ENCODE measurements at places on chromosomes 4 and X.

DNA sequence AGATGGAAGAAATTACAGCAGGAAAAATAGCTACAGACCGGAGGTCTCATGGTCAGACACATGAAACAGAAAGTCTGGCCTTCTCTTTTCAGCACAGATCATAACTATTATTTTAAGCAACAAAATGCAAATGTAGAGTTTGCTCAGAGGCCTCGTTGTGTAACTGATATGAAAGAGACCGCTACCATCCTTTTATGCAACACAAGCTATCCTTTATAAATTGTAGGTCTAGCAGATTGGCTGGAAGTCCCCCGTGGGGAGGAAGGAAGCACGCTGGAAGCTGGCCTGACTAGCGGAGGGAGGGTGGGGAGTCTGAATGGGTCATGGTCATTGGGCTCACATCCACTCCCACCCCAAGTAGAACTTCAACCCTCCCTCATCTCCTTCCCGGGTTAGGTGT is 27.7 kb downstream of the DMP1 start:
- no peak for DNase-seq

DNA sequence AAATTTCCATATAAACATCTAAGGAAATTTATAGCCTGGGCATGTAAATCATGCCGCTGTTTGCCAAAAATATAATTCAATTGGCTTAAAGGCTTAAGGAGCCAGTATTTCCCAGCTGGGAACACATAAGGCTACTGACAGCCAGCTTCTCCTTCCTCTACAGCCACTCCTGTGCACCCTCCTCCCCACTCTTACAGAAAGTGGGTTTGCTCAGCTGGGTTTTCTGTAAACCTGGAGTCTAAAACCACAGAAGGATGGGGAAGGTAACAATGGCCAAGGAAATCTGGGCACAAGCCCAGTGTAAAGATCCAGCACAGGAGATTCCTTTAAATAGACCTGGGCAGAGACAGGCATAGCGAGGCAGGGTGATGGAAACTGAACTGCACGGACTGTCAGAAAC is 18.5 kb downstream of the ACSL1 start:
- DNase-seq = no peak

GRCh38 chrX:23235051-23235450 is 99.6 kb upstream of the PTCHD1 start:
- DNase-seq = no peak

- no peak for DNase-seq
Measured at GRCh38 chr4:166042510-166043055, 169.5 kb downstream of the TLL1 start.

DNA sequence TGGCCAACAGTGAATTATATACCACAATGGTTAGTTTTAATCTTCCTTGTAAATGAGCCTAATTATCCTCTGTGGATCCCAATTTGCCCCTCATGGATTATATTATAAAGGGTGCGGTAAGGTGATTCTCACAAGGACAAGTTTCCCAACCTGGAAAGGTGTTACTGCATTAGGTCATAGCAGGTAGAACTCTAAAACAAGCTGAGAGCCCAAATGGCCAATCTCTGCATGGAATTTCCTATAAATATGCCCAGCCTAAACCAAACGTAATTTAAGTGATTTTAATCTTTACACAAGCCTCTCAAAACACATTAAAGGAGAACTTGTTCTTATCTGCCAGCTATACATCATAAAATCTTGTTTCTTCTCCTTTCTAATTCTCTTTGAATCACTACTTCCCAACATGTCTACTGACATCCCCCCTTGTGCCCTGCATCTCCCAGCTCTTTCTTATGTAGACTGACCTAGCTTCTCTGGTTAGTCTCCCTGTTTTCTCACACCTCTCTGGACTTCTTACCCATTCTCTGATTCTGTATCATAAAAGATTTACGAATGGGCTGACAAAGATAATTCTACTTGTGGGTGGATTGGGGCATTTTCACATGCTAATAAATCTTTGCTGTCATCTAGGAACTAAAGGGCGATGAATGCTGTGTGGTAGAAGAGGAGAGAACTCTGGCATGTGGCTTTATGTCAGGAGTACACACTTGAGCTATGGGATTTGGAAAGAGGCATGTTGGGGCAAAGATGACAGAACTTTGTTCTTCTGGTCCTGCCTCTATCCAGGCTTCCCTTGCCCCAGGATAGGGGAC is 94.3 kb upstream of the PGRMC2 start:
- no peak for DNase-seq

DNA sequence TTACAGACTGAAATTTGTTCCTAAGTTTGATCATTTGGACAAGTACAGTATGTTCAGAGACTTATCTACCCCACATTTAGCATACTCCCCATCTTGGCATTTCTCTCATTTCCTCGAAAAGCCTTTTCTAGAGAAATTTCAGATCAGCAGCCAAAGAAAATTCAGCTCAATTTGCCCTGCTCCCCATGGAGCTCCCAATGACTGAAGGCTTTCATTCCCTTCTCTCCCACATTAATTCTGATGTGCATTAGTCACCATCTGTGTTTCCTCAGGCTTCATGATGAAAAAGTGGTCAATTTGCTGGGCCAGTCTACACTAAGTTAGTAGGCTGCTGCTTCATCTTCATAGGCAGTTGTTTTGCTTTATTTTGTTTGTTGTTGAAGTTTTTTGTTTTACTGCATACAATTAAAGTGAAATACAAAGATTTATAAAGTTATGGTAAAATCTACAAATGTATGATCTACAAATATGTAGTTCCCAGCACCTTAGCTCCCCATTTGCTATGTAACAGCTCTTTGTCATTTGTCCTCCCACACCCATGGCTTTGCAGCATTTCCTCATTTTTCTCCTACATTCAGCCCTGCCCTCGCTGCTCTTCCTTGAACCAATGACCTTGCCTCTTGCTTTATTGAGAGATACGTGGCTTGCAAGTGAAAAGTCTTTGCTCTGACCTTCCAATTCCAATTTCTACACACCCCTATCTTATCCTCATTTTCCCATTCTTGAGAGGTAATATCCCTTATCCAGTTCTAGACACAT is 193.9 kb downstream of the ANAPC10 start:
- DNase-seq = no peak

GRCh38 chr4:64774626-64775025 is 365.4 kb upstream of the TECRL start:
- DNase-seq = no peak

GRCh38 chr4:88900432-88900831 is 156.6 kb downstream of the FAM13A start:
- no peak for DNase-seq

DNA sequence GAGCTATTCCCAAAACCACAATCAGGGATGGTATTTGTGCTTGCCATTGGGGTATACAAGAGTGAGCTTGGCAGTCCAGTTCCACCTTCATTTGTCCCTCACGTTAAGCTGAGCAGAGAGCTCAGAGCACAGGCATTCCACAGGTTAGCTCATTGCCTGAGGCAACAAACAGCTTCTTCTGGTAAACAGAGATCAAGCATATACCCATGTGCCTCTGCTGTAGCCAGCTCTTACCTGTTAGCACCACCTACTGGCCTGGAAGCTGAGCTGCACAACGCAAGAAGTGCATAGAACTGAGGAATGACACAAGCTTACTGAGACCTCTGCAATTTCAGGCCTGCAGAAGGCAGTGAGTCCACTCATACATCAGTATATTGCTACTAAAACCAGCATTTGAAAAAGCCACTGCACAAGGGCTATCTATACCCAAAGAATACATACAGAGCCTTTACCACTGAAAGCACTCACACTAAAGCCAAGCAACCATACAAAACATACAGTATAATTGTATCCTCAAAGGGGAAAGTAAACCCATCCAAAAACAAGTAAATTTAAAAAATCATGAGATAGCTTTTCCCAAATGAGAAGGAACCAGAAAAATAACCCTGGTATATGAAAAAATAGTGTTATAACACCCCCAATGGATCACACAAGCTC is 258.3 kb upstream of the GABRA2 start:
- DNase-seq = no peak

DNA sequence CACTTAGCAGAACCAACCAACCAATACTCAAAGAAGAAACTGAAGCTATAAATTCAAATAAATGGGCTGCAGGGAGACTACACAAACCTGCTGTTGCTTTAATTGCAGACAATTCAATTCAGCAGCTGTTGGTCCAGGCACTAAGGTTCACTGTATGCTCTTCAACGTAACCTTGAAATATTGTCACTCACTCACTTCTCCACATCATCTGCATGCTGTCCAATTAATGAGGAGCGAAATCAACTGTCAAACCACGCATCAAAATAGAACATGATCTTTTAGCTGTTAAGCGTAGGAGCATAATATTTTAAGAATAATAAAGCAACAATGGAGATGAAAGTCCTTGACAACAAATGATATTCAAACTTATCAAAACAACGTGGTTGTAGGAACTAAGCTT is 17.0 kb downstream of the ENOX2 start:
- no peak for DNase-seq

GRCh38 chr4:136113921-136114320 is 1418.4 kb downstream of the PCDH18 start:
- no peak for DNase-seq

DNA sequence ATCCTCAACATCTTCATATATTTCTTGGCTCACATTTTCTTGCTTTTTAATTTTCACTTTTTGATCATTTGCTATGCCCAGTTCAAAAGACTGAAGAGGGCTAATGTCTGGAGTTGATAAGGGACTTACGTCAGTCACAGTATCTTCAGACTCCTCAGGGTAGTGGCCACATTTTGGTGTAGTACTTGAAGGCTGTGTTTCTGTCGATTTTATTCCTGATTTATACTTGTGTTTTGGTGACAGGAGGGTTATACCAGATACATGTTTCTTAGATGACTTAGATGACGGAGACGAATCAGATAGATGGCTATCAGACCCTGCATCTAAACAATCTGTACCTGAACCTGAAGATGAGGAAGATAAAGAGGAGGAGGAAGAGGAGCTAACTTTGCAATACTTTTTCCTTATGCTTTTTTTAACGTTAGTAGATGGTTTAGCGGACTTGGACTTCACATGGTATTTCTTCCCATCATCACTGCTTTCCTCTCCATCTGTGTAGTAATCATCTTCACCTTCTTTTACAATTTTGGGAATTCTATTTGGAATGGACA is 13.4 kb downstream of the CFAP97 start:
- no peak for DNase-seq

DNA sequence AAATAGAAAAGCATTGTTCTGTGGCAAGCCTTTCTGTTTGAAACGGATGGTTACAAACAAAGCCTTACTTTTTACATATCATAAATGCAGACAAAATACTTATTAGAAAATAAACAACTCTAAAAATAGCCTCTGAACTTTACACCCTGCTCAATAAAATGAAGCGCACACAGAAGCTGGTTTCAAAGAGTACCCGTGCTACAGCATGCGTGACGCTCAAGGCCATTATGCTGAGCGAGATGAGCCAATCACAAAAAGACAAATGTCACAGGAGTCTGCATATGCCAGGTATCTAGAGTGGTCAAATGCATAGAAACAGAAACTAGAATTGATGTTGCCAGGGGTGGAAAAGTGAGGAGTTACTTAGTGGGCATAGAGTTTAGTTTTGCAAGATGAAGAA is 326.5 kb upstream of the GATB start:
- no peak for DNase-seq

DNA sequence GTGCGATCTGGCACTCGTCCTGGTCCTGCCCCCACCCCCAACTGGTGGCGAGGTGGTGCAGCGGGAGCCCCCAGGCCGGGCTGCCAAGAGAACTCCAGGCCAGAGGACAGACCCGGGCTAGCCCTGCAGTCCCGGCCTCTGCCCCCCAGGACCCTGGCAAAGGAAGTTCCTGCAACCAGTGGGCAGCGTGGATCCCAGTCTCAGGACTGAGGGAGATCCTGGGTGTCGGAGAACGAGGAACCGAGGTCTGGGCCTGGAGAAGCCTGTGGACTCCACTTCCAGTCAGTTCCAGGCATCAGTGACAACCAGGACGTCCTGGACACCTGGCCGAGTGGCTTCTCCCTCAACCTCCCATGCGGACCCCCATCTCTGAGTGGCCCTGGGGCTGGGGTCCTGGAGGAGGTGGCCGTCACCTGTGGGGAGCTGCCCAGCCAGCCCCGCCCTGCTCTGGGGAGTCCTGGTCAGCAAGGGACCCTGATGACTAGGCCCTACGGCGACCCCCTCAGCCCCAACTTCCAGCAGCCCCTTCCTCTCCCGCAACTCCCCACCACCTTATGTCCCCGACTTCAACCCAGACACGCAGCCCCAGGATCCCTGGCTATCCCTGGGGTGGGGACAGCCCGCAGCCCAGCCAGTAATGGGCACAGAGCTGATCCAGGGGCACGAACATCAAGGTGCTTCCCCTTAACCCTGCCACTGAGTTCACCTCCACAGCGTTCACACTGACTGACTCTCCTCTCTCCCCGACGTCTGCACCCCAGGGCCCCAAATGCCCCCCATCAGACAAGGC is 53.7 kb upstream of the NKX1-1 start:
- DNase-seq = no peak

- no peak for DNase-seq
Measured at GRCh38 chr4:36740796-36741310, 459.4 kb downstream of the DTHD1 start.

DNA sequence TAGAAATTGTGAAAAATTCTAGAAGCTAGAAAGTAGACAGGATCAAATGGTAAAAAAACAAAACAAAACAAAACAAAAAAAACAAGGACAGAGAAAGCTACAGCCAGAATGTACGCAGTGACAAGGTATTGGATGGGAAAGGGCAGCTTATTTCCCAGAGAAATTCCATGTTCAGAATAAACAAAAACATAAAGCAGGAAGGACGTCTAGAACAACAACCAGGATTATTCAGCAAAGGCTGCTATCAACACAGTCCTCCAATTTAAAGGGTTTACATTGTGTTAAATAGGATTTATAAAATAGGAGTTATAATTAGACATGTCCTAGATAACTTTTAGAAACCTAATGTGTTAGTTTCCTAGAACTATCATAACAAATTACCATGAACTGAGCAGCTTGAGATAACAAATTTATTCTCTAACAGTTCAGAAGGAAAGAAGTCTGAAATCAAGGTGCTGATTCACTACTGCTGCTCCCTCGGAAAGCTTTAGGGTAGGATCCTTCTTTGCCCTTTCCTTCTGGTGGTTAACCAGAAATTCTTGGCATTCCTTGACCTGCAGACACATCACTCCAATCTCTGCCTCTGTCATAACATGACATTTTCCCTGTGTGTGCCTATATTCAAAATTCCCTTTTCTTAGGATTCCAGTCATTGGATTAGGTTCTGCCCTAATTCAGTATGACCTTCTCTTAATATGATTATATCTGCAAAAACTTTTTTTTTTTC is 175.6 kb downstream of the SNCA start:
- no peak for DNase-seq

DNA sequence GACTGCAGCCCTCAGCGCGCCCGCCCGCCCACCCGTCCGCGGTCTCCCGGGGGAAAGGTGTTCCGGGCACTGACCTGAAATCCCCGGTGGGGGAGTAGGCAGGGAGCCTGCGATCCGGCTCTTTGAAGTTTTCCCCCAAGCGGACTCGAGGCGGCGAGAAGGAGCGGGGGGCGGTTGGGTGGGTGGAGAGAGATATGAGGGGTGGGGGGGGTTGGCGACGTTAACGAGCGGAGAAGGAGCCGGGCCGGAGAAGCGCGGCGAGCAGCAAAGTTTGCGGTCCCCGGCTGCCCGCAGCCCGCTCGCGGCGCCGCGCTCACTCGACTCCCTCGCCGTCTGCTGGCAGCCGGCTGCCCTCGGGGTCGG is 636 bp downstream of the BCOR start:
- DNase-seq = no peak

GRCh38 chr4:17616283-17616682 is 1.8 kb downstream of the MED28 start:
- no peak for DNase-seq

- DNase-seq = no peak
Measured at GRCh38 chr4:28351826-28352225, 1491.2 kb downstream of the STIM2 start.

GRCh38 chrX:72100051-72100755 is 31.5 kb downstream of the RTL5 start:
- no peak for DNase-seq
